ENCODE measurements at places on chromosomes 11 and 22.

DNA sequence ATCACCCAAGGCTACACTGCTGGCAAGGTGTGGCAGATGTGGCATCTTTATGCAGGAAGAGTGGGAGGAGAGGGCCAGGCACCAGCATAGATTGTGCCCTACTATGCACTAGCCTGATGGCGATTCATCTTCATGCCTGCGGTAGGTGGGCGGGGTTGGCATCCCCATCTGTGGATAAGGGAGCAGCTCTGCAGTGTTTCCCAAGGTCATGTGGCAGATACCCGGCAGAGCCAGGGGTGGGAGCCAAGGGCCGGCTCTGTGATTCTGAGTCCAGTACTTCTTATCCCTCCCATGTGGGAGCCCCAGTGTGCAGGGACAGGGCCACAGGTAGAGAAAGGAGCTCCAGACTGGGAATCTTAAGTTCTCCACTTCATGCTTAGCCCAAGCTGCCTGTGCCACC, 20.0 kb downstream of the CD82 start:
- DNase-seq = no peak

- no peak for DNase-seq
These were observed 8.4 kb downstream of the TOP3B start for GRCh38 chr22:21974058-21974649.

DNA sequence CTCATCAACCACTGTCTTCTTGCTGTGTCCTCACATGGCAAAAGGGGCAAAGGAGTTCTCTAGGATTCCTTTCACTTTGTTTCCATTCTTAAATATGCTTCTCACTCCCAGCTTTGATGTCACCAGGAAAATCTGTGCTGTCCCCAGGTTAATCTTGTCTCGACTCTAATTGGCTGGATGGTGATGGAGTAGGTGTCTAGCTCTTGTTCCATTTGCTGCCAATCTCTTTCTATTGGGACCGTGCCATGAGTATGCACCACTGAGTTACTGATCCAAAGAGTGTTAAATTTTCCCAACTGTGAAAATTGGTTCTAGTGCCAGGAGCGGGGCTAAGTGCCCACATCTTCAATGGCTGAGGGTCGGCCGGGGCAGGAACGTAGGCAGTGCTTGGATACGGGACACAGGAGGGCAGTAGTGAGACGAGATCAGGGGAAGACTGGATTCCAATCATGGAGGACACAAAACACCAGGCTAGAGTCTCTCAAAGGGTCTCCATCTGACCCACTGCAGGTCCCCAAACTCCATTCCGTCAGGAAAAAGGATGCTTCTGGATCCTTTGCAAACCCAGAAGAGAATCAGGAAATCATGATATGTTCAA, 47.7 kb upstream of the CSNK2A3 start:
- DNase-seq = no peak

GRCh38 chr11:43626798-43627197, 53.7 kb upstream of the HSD17B12 start:
- no peak for DNase-seq

GRCh38 chr11:59729834-59730233, 16.2 kb upstream of the OR10V1 start:
- DNase-seq = no peak

GRCh38 chr22:17540481-17540880, 22.8 kb upstream of the SLC25A18 start:
- no peak for DNase-seq

GRCh38 chr11:93145390-93145915, 52.3 kb downstream of the SLC36A4 start:
- DNase-seq = no peak

Measured in renal cortex interstitium (tissue), 15 donors.